ENCODE measurements at places on chromosomes 7 and 10.

DNA sequence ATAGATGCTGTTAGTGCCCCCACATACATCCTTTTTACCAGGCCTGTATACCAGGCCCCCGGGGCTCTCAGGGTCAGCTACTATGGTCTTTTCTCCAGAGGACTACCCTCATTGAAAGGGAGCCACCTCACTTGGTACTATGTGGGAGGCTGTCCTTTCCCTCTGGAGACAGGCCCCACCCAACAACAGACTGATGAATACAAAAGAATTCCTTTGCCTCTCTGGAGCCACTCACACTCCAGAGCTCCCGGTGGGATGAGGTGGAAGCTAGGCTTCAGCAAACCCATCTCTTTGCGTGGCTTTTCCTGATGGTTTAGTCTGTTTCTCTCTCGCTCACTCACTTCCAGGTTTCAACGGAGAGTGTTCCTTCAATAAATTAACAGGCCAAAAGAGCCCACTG is 30.3 kb downstream of the ANKMY2 start:
- no peak for DNase-seq

DNA sequence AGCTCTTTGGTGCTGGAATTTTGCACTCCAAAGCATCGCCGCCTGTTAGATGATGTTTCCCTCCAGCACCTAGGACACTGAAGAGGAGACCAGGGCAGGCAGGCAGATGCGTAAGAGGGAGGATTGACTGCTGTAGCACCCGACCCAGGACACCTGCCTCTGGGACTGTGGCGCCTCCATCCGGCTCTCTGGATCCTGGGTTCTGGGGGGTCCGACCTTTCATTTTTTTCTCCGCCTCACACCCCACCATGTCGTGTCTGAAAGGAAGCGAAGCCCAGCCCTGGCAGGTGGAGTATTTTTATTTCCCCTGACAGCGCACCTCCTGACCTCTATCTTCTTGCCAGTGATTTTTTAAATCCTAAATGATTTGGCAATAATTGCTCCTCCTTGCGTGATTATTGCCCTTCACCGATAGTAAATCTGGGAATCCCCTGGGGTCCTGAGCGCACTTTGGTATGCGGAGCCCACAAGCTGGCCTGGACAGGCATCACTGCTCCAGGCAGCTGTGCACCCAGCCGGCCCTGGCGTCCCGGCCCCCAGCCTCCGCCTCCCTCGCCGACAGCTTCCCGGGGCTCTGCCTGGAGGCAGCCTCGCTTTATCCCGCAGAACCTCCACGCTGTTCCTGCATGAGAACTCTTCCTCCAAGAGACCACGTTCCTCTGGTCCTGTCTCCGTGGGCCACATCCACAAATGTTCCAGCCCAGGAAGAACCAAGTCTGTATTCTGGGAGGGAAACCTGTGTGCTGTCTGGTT is 48.4 kb downstream of the LHPP start:
- no peak for DNase-seq

DNA sequence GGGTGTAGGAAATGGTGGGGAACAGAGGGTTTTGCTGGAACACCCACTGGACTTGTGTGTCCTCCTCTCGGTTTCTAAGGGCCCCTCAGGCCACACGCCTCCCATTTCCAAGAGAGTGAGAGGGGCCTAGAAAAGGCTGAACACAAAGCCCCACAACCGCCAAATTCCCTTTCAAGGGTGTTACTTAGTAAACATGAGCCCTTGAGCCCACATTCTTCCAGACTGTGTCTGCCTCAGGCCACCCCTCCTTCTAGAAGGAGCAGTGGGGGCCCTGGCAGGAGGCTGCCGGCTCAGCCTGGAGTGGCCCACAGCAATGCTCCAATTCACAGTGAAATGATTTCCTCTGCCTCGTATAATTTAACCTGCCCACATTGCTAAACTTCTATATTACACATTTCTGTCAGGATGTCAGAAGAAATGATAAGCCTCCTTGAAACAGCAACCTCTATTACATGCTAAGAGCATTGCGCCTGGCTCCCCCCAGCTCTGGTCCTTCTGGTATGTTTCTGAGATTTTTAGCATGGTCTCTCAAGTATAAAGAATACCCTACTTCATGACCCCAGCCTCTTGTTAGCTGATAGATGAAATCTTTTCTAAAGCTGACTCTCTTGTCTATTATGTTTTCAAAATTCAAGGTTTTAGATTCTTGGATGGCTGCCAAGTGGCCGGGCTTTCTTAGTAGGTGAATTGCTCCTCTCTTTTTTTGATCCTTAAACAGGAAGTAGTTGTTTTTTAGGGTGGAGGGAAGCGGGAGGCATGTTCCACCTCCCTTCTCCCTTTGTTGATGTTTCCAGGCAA is 673.9 kb upstream of the GALNT17 start:
- DNase-seq, result no peak

DNA sequence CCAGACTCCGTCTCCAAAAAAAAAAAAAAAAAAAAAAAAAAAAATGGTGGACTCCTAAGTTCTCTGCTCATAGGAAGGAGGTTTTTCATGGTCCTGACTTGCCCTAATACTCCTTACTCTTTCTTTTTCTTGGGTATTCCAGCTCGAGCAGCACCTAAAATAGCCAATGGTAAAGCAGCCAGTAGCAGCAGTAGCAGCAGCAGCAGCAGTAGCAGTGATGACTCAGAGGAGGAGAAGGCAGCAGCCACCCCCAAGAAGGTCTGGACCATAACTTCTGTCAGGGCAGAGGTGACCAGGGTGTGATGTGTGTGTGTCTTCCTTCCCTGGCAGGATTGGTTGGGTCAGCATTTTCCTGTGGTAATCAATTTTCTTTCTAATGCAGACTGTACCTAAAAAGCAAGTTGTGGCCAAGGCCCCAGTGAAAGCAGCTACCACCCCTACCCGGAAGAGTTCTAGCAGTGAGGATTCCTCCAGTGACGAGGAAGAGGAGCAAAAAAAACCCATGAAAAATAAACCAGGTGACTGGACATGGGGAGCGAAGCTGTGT is 6.9 kb downstream of the NOLC1 start:
- no peak for DNase-seq

DNA sequence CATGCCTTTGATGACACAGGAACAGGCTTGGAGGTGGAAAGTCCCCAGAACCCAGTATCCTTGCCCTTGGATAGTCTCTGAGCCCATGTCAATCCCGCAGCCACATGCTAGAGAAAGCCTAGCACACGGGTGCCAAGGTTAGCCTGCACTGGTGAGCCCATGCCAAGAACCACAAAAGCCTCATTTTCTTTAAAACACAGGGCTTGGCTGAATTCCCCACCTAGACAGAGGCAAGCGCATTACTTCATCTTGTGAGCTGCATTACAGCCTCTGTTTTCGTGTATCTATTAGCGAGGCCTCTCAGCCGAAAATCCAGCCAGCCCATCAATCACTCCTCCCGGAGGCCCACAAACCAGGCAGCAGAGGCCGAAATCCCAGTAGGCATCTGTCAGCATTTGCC is 314.9 kb upstream of the AUTS2 start:
- no peak for DNase-seq

DNA sequence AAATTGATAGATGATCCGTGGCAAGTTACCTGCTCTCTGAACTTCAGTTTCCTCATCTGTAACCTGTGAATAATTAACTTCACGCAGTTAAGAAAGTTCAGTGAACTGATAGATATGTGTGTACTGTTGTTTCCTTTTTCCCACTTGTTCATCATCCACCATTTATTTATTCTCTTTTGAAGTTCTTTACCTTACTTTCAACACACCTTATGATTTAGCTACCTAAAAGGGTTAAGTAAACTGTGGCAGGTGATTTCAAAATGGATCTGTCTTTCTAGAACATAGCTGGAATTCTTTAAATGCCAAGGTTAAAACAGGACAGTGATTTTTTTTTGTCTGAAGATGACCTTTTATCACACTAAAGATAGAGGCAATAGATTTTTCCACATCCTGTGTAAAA is 27.4 kb upstream of the MALRD1 start:
- DNase-seq, result no peak

DNA sequence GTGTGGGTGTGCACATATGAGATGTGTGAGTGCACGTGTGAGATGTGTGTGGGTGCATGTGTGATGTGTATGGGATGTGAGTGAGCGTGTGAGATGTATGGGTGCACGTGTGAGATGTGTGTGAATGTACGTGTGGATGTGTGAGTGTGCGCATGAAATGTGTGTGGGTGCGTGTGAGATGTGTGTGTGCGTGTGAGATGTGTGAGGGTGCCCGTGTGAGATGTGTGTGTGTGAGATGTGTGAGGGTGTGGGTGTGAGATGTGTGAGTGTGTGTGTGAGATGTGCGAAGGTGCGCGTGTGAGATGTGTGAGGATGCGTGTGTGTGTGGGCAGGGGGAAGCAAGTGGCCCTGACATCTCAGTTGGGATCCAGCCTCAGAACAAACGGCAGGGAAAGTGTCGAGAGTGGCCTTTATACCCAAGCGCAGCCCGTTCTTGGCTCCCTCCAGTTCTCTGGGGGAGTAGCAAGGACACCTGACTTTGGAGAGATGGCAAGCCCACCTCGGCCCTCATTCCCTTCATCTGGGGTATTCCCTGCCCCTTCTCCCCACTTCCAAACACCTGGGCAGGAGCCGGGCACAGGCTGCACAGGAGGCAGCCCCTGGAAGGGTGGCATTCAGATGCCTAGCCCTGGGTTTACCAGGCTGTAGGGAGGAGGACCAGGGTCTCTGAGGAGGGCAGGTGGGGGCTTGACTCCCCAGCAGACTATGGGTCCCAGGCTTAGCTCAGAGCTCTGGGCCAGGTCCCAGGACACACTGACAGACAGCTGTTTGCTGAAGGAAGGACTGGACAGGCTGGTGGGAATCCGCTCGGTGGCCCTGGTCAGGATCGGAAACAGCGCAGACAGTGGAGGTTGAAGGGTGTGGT is 31.6 kb downstream of the PPIF start:
- DNase-seq, result no peak

GRCh38 chr7:77536017-77536412 is 1.1 kb upstream of the PTPN12 start:
- DNase-seq, result no peak

DNA sequence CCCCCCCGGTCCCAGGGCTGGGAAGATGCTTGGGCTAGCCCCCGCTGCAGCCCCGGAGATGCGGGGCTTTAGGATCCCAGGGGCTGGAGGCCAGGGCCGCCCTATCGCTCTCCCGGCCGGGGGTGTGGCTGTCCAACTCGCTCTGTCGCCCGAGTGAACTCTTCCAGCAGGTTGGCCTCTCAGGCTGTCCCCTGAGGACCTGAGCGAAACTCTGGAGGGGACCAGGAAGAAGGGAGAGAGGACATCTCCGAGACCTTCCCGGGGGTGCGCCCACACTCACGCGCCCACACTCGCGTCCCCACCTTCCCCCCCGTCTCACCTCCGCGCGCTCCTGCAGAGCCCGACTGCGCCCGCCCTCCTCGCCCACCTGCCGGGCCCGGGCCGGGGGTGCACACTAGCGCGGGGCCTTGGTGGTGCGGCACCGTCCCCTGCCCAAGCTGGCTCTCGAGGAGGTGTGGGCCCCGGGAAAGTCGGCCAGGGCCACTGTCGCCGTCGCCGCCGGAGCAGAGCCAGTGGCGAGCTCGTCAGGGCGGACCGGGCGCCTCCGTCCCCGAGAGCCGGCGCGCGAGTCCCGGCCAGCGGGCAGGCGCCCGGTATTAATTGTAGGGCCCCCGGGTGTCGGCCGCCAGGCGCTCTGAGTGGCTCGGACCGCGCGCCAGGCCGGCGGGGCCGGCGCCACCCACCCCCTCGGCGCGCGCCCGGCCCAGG is 101.7 kb upstream of the SVIL start:
- no peak for DNase-seq

DNA sequence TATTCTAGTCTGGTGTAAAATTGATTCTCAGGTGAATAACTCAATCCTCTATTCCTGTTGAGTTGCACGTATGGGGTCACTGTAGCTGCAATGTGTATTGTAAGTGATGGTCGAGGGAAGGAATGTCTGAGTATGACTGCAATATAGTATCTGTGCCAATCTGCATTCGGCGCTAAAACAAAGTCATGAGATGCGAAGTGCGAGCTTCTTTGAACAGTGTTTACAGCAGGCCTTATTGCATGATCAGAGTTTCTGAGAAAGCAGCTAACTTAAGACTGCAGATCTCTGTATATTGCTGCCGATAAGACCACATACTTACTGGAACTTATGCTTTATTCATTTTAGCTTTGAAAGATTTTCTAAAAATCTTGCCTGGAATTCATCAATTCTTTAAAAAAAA is 341.7 kb upstream of the BMPER start:
- no peak for DNase-seq

DNA sequence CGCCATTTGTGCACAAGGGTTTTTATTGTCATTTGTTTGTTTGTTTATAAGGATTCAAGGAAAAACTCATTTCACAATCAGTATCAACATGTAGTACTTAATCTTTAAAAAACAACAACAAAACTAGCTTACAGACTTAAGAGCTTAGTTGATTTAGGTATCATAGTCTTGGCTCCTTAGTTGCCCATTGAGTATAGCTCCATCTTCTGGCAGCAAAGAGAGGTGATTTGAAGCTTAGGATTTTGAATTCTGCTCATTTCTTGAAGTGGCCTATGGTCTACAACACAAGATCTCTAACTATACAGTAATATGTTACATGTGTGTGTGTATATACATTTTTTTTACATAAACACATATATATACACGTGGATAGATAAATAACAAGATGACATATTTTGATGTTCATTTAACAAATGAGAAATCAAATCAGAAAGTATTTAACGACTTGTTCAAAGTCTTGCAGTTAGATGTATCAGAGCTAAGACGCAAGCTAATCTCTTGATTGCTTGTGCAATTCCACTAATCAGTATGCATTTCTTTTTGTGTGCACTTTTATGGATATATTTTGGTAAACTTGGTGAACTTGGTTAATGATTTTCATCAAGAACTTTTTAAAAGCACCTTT is 307.3 kb downstream of the CAMK1D start:
- DNase-seq, result peak; percentile 42

DNA sequence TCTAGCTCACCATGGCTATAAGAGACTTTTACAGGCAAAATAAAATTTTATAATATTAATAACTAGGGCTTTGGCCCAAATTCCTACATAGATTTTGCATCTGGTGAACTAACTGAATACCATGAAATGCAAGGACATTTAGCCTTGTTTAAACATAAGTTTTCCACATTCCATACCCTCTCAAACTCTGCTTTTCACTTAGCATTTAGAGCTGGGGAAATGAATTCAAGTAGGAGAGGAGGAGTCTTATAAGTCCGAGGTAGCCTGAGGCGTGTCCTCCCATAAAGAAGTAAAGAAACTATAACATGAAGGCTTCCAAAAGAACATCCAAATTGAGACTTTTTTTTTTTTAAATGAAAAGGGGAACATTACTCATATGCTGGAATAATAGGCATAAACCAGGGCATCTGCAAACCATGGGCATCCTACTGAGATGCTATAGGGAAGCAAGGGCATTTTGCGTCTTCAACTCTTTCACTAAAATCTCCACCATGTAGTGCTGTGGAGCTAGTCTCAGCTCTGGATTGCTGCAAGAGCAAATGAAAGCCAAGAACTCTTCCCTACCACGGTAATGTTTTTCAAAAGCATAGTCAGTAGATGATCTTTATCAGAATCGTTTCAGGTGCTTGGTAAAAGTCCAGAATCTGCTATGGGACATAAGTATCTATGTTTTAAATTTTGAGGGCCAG is 79.1 kb downstream of the PALS2 start:
- no peak for DNase-seq

- DNase-seq, result no peak
Observed at GRCh38 chr7:4837041-4837802, 24.6 kb downstream of the PAPOLB start.

All from COLO829 (cell line).